ENCODE measurements at places on chromosomes 7 and 10.

DNA sequence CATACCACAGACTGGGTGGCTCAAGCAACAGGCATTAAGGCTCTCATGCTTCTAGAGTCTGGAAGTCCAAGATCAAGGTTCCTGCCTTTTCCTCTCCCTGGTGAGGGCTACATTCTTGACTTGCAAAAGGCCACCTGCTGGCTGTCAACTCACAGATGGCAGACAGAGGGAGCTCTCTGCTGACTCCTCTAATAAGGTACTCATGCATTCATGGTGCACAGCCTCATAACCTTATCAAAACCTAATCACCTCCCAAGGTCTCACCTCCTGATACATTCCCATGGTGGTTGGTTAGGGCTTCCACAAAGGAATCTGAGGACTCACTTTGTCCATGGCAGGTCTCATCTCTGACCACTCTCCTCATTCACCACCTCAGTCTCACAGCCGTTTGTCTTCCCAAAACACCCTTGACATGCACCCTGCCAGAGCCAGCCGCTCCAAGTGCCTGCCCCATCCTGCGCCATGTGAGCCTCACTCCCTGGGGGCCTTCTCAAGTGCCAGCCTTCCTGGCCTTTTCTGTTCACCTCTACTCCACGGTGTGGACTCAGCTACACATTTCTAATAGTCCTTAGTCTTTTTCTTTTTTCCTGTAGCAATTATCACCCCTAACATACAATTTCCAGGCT is 400.3 kb upstream of the ADARB2 start:
- DNase-seq, result no peak

DNA sequence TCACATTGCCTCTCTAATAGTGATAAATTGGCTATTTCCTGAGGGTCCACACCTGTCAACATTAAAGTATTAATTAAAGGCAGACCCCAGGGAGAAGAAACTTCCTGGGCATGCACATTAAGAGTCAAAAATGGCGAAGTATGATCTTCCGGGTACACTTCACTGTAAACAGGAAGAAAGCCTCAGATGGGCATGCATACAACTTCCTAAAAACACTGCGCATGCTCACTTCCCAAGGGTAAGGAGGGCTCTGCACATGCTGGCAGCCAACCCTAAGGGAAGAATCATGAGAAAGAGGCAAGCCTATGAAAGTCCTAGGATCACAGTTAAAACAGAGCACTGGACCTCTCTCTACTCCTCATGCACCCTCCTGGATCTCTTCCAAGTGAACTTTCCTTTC is 80.1 kb upstream of the IMMP2L start:
- DNase-seq, result no peak

DNA sequence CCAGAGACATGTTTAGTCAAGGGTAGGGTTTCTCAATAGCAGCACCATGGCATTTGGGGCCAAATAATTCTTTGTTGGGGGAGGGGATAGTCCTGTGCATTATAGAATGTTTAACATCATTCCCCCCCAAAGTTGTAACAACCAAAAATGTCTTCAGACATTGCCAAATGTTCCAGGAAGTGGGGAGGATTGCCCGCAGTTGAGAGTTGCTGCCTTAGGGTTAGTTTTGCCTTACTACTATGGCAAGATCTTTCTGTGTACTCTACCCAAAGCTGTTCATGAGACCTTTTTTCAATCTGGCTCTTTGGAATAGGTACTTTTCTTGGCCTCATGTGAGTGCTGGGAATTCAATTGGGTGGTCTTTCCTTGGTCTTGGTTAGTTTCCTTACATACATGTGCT is 34.1 kb downstream of the SAMD8 start:
- no peak for DNase-seq

GRCh38 chr10:117545141-117546019 is 2.8 kb downstream of the EMX2 start:
- DNase-seq, result peak; percentile 25

DNA sequence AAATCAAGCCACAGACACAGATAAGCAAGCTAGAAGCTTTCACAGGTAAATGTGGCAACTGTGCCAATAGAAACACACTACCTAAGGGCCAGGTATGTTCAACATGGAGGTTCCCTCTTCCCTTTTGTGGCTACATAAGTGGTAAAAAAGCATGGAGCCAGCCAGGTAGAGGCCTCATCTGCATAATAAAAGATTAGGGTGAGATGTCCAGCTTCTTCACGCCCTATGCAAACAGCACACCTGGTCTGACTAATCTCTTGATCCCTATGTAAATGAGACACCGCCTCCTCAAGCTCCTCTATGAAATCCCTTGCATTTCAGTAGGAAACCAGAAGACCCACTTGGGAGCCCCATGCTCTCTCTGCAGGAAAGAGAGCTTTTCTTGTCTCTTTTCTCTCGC is 282.2 kb downstream of the NEBL start:
- no peak for DNase-seq

- DNase-seq, result no peak
These were observed 368.5 kb upstream of the HPS1 start for GRCh38 chr10:98815039-98815885.

GRCh38 chr7:14018751-14019150 is 29.3 kb upstream of the ETV1 start:
- DNase-seq, result no peak

- DNase-seq, result no peak
These were observed 59.3 kb downstream of the CDCA7L start for GRCh38 chr7:21886396-21886795.

DNA sequence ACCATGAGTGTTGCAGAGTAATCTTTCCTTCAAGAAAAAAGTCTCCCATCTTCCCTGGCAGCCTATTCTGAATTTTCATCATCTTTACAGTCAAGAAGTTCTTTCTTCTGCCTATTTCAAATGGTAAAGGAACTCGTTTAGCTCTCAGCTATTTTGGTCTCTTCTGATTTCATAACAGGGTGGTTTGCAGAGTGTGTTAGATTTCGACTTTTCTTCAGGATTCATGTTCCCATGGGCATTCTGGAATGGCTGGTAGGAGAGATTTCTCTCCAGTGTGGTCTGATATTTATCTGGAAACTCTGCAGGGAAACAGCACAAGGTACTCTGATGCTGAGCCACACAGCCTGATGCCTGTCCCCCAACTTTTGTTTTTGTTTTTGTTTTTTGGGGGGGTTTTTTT is 111.1 kb upstream of the FAM171A1 start:
- DNase-seq, result peak; percentile 70

- no peak for DNase-seq
These were observed 165.1 kb downstream of the EGFR start for GRCh38 chr7:55183897-55184296.

DNA sequence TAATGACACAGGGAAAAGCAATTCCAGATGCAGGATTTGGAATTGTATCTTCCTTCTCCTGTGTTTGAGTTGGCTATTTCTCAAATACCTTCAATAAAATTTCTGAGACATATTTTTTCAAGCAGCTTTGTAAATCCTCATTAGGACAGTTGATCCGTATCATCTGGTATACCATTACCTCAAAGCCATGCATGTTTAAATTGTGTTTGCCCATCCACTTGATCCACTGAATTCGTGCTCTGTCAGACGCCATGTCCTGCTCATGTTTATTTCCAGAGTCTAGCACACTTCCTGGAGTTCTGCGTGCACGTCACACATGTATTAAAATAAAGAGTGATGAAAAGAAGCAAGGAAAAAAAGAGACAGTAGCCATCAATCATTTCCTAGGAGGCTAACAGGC is 141.8 kb upstream of the CDC14C start:
- DNase-seq, result peak; percentile 51

GRCh38 chr7:52017802-52018679 is 701.4 kb upstream of the COBL start:
- DNase-seq, result no peak

GRCh38 chr10:72292223-72292691 is 18.5 kb downstream of the DDIT4 start:
- DNase-seq, result no peak

DNA sequence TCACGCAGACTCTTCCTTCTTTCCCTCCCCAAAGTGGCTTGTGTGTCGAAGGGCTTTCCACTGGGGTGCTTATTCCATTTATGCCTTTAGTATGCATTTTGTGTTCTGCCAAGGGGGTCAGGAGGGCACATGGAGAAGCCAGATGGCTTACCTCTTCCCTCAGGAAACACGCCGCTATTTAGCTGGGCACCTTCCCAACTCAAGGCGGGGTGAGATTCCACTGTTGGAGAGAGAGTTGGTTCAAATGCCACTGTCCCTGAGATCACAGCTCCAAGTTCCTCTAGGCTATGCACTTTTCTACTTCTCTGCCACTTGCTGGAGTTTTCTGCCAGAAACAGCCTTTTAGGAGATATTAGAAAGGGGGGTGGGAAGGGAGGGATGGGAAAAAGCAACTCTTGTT is 1091.8 kb downstream of the LRMDA start:
- DNase-seq, result peak; percentile 8

DNA sequence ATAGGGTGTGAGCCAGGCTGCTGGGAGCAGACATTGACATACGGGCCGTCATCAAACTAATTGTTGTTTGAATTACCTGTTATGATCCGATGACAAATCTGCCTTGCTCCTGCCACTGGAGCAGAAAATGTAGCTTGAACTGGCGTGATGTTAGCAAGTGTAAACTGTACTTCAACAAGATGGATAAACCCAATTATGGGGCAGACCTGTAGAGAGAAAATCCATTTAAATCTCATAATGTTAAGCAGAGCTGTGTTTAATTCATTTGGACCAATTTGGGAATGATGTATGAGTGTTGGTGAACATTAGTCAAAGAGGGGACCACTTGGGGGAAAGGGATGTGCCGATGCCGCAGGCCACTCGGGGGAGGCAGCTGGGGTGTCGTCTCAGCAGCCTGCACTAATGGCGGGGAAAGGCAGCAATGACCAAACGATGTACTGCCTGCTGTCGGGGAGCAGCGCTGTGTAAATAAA is 27.4 kb downstream of the TCF7L2 start:
- DNase-seq, result no peak

GRCh38 chr10:59493017-59493416 is 130.7 kb upstream of the FAM13C start:
- no peak for DNase-seq
